ENCODE measurements at places on chromosomes 5 and 9.
A peak's percentile ranks its signal among the peaks of the same experiment; 100 is the strongest.

- DNase-seq = no peak
Observed at GRCh38 chr5:16806711-16807546, 129.2 kb downstream of the MYO10 start.

GRCh38 chr5:79771387-79771786 is 81.8 kb downstream of the CMYA5 start:
- no peak for DNase-seq

GRCh38 chr5:108727651-108728565 is 19.8 kb upstream of the FER start:
- DNase-seq = peak; percentile 83

DNA sequence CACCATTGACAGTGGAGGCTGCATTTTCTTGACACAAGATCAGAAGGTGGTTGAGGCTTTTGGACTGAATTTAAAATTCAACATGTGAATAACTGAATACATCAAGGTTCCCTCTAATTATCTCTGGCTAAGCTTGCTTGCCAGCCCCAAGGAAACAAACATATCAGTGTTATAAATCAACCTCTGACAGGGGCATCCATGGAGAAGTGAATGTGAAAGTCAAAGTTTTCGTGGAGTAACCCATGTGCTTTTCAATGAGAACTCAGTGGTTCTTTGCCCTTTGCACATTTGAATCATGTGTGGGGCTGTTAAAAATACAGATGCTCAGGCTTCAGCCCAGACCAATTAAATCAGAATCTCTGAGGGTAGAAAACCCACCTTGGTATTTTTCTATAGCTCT is 128.9 kb downstream of the LRRC70 start:
- DNase-seq = no peak

DNA sequence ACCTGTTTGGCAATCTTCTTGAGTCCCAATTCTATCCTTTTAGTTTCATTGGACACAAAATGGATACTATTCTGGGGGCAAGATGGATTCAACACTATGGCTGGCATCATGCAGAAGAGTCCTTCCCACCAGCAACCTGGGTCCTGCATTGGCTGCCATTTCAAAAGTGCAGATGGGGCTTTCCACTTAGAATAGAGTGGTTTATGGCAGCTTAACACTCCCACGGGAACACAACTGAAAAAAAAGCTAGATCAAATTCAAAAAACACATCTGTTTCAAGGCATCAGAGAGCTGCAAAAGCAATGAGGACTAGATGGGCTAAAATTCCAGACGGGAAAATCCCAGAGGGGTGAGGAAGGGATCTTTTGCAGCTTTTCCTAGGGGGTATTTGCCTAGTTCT is 11.2 kb upstream of the HMHB1 start:
- DNase-seq = no peak

- no peak for DNase-seq
Observed at GRCh38 chr5:121285801-121286521, 565.7 kb upstream of the FTMT start.

DNA sequence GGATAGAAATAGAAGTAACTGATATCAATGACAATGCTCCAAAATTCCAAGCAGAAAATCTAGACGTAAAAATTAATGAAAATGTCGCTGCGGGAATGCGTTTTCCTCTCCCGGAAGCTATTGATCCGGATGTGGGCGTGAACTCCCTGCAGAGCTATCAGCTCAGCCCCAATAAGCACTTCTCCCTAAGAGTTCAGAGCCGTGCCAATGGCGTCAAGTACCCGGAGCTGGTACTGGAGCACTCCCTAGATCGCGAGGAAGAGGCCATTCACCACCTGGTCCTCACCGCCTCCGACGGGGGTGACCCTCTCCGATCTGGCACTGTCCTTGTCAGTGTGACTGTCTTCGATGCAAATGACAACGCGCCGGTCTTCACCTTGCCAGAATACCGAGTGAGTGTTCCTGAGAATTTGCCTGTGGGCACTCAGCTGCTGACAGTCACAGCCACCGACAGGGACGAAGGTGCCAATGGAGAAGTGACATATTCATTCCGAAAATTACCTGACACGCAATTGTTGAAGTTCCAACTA is 818 bp downstream of the PCDHGA10 start:
- DNase-seq = no peak

- no peak for DNase-seq
Observed at GRCh38 chr9:87029905-87030304, 82.6 kb upstream of the GAS1 start.

DNA sequence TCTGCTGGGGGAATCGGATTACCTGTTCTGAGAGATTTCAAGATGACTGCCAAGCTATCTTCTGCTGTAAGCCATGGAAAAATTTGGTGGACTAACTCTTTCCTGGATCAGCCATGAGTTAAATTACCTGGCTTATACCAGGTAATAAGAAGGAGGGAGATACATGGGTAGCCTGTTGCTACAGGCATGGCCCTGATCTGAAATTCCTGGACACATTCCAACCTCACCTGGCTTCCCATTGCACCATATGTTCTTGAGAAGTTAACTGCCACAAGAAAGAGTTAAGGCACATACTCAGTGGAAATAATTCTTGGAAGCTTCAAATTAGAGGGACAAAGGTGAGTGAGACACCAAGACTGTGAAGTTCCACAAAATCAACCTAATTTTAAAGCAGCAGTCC is 371.3 kb downstream of the ACTL7B start:
- DNase-seq = no peak

DNA sequence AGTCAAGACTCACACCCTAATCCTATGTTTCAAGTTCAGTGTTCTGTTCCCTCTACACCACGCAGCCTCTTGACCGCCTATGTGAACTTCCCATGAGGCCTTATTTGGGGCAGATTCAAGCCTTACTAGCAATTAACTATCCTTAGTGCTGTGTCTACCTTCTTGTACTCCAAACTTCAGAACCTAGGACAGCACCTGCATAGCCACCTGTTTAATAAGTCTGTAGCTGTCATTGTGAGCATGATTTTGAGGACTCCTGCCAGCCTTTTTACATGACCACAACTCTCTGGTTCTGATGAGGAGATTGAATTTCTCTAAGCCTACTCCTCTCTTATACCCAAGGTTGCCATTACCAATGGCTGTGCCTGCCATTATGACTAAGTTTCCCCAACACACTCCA is 50.8 kb upstream of the PCSK1 start:
- DNase-seq = no peak

GRCh38 chr9:133855802-133856521 is 117.8 kb upstream of the SARDH start:
- DNase-seq = no peak

DNA sequence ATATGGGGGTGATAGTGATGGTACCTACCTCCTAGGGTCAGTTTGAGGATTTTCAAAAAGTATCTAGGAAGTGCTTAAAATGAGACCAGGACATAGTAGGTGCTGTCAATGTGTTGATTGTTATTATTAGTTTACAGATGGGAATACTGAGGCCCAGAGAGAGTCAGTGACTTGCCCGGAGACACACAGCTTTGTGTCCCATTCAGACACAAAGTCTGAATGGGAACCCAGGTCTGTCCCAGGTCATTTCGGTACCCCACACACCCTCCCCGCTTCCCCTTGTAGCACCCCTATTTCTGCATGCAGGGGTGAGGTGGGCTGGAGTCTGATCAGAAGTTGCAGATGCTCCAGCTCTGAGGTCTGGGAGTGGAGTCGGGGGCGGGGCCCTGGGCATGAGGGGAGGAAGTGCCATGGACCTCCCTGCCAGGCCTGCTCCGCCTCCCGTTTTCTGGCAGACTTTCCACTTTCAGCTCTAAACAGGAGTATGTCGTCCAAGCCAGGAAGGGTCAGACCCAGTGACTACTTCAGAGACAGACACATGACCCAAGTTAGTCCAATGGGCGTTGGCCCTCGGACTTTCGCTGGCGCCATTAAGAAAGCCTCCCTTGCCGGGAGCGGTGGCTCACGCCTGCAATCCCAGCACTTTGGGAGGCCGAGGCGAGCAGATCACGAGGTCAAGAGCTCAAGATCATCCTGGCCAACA is 3.2 kb upstream of the DBN1 start:
- DNase-seq = no peak

Data from GM13976 (cell line).